ENCODE measurements at places on chromosomes 11 and 22. TPM values are rescaled to one million over a fixed set of nuclear protein-coding genes. Genes with fewer than 3 reads are reported as not detected.
A peak's percentile ranks its signal among the peaks of the same experiment; 100 is the strongest.

The ZNF280A gene
- not detected for polyA plus RNA-seq

GRCh38 chr22:45994491-45995404 is 17.8 kb upstream of the WNT7B start:
- peak; percentile 69 for DNase-seq

GRCh38 chr11:64844330-64845128 is at the start of gene CDC42BPG:
Gene CDC42BPG (minus strand): TSS chr11:64844653. CDS start chr11:64844569, 84 bp downstream.
- DNase-seq = peak; percentile 72

The CLDN5 gene
- polyA plus RNA-seq = not detected

The YAP1 gene
- 0.12 TPM for polyA plus RNA-seq

The KDM4F gene
- polyA plus RNA-seq = not detected

DNA sequence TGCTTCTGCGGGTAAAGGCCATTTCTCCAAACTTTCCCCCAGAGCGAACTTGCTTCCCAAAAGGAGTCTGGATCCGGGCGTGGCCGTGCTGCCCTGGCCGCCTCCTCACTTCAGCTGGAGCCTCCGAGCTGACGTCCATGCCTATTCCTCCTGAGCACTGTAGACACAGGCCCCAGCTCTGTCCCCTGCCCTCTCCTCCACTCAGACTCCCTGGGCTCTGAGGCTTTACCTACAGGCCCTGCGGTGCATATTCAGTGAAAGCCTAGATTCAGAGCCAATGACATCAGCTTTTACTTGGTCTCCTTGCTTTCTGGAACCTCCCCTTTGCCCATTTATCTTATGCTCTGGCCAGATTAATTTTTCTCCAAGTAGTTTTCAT is 9.7 kb downstream of the LRP5 start:
- DNase-seq = no peak

DNA sequence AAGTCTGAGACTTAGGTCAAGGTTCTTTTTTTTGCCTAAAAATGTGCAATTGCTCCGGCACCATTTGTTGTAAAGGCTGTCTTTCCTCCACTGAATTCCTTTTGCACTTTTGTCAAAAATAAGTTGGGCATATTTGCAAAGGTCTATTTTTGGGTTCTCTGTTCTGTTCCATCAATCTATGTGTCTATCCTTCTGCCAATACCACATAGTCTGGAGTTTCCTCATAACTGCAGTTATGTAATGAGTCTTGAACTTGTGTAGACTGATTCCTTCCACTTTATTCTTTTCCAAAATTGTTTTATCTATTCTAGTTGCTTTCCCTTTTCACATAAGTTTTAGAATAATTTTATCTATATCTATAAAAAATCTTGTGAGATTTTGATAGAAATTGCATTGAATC is 6.7 kb downstream of the KCNJ5 start:
- DNase-seq = no peak

GRCh38 chr22:28395920-28396753 is 283.5 kb downstream of the TTC28 start:
- DNase-seq = no peak

DNA sequence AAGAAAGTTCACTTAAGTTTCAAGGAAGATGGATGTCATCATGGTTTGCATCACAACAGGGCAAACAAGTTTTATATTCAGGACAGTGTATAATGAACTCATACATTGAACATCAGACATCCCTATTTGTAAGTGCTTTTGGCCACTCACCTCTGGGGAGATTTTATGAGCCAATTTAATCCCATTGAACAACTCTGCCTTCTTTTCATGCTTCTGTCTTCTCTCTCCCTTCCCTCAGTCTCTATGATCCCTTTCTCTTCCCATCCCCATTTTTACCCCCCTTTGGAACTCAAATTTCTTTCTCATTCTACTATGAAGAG is 234.3 kb upstream of the POU2AF2 start:
- DNase-seq = no peak

DNA sequence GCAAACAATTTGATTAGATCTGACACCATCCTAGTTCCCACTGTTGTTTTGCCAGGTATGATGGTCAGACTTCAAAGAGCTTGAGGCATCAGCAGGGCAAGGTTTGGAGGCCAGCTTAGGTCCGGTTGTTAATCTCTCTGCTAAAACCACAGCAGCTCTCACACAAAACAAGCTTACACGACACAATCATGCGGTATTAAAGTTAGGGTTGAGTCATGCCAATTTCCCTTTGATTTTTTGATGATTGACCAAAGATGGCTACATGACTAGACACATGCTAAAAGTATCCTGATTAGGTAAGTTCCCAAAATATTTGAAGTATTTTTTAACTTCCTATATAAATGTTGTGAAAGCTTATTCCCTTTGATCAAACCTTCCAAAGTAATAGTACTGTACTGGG is 145.9 kb downstream of the ELP4 start:
- no peak for DNase-seq

The E2F8 gene
- 0.16 TPM for polyA plus RNA-seq

DNA sequence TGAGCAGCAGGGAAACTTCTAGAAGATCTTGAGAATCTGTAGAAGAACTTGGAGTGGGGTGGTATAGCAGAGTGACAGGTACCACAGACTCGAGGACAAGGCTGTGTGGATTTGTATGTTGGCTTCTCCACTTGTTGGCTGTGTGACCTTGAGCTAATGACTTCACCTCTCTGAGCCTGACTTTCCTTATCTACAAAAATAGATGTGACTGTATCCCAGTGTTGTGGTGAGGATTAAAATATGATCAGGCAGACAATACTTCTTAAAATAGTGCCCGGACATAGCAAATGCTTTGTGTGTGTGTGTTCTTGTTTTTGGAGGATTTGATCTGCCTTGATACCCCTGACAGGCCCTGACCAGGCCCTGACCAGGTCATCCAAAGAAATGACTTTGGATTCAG is 40.8 kb downstream of the MYO18B start:
- no peak for DNase-seq

DNA sequence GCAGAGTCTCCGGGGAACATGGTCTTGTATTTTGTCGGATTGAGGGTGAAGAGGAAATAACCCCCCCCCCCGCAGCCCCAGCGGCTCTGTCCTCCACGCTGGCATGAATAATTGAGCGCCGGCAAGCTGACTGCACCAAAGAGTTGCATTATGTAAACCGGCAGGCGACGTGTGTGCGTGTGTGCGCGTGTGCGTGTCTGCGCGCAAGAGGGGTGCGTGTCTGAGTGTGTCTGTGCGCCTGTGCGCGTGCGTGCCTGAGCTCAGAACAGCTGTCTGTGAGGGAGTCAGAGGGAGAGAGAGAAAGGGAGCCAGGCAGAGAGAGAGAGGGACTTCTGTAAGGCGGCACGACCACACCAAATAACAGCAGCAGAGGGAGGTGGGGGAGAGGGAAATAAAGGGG is 94.4 kb downstream of the SCN3B start:
- DNase-seq = peak; percentile 5

The TMEM86A gene
- polyA plus RNA-seq = 0.54 TPM

- no peak for DNase-seq
Measured at GRCh38 chr22:43967069-43967468, 11.8 kb downstream of the SAMM50 start.

The AMBRA1 gene
- 13.6 TPM for polyA plus RNA-seq

GRCh38 chr11:117815262-117815803 is 9.2 kb downstream of the FXYD2 start:
- peak; percentile 53 for DNase-seq

DNA sequence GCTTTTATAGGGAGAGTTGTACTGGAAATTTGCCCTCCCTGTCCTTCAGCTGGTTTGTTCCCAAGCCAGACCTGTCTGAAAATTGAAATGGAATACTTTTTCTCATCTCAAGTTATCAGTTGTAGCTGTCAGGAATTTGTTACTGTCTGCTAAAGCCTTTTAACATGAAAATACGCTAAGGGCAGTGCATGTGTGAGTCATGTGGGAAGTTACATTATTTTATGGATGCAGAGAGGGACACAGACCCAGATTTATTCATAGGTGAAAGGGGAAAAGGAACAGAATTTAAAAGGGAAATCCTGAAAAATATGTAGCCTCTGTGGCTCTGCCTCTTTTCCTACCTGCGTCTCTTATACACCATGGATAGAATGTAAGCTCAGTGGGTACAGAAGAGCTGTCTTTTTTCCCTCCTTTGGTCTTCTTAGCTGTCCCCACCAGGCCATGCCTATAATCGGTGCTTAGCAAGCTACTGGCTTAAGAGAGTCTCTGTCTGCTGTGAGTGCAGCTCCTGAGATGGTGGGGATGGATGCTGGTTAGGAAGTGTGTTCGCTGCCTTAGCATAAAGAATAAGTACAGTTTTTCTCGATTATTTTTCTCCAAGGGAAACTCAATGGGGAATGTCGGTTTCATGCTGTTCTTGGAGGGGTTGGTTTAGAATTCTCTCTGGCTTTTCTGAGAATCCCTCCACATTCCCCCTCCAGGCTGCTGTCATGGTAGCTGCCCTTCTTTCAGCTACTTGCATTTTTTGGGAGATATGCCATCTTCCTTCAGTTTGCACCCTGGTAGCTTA is 166.8 kb downstream of the TEAD1 start:
- no peak for DNase-seq

DNA sequence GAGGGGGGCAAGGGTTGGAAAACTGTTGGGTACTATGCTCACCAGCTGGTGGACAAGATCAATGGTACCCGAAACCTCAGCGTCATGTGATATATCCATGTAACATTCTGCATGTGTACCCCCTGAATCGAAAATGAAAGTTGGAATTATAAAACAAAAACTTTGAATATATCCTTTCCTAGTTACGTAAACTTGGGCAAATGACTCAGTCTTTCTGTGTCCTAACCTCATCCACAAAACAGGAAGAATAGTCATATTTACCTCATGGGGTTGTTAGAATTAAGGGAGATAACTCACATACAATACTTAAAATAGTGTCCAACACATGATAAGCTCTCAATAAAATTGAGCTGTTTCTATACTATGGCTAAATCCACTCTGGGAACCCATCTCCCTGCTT is 620.1 kb upstream of the KIRREL3 start:
- no peak for DNase-seq

The ALKBH8 gene
- 8.3 TPM for polyA plus RNA-seq

The TNNI2 gene
- not detected for polyA plus RNA-seq

DNA sequence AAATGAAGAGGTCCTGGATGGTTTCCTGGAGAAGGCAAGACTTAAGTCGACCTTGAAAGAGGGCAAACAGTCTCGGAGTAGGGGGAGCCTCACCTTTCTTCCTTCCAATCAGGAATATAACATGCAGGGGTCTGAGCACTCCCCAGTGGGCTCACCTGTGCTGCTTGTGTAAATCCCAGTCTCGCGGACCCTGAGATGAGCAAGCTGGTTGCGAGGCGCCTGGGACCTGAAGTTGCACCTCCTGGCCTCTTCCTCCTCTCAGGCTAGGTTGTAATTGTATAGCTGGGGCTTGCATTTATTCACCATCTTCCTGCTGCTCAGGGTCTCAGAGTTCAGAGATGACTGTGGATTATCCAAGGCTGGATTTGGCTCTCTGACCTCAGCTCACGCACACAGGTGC is 7.5 kb upstream of the WBP2NL start:
- DNase-seq = no peak

GRCh38 chr22:27164781-27165503 is 507.6 kb downstream of the MIAT start:
- DNase-seq = no peak

The MAML2 gene
- polyA plus RNA-seq = 11.1 TPM

GRCh38 chr11:35549787-35550186 is 24.4 kb upstream of the PAMR1 start:
- no peak for DNase-seq

DNA sequence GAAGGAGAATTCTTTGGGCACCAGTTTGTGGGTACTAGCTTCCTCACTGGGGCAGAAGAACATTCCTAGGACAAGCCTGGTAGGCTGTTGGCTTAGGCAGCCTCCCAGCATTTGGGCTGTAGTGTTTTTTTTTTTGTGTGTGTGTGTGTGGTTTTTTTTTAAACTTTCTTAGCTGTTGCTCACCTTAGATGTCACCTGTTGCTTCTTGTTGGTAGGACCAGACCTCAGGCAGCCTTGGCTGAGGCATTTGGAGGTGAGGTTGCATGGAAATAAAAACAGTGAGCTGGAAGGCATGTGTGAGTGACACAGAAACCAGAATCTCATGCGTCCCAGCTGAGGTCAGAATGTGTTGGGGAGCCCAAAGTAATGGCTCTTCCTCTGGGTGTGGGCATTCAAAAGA is 21.3 kb downstream of the AMPD3 start:
- DNase-seq = no peak

- no peak for DNase-seq
Measured at GRCh38 chr11:128615612-128616011, 28.3 kb upstream of the ETS1 start.

DNA sequence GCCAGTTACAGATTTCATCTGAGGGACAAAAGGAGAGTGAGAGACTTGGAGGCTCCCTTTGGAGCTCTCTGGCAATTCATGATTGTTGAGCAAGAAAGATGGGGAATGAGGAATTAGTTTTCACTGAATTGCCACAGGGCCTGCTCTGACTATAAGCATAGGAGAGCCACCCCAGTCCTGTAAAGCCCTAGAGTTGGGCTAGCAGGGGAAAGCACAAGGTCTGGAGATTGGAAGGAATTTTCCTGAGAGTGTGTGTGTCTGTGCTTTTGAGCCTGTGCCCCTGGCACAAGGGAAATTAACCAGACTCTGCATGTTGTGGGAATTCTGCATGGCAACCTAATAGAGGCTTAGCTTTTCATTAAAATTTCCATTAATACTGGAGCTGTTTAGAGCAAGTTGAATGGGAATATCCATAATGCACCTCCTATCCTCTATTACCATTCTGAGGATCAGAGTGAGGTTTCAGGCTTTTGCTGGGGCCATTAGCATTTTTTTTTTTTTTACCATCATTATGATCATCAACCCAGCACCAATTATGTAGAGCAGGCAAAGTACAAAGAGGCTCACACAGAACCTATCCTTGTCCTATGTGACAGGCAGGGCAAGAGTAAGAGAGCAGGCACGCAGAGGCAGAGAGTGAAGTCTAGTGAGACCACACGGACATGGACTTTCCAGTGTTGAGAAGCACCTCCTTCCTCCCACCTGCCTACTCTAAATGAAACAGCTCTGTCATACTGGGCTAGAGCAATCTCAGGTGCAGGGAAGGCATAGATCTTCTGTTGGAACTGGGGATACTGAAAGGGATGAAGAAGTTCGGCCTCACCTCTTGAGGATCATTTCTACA is 308.5 kb downstream of the ST3GAL4 start:
- DNase-seq = no peak

The PVALB gene
- polyA plus RNA-seq = not detected

The KRTAP5-7 gene
- not detected for polyA plus RNA-seq

The MYOD1 gene
- polyA plus RNA-seq = not detected

The SLC5A1 gene
- polyA plus RNA-seq = not detected

DNA sequence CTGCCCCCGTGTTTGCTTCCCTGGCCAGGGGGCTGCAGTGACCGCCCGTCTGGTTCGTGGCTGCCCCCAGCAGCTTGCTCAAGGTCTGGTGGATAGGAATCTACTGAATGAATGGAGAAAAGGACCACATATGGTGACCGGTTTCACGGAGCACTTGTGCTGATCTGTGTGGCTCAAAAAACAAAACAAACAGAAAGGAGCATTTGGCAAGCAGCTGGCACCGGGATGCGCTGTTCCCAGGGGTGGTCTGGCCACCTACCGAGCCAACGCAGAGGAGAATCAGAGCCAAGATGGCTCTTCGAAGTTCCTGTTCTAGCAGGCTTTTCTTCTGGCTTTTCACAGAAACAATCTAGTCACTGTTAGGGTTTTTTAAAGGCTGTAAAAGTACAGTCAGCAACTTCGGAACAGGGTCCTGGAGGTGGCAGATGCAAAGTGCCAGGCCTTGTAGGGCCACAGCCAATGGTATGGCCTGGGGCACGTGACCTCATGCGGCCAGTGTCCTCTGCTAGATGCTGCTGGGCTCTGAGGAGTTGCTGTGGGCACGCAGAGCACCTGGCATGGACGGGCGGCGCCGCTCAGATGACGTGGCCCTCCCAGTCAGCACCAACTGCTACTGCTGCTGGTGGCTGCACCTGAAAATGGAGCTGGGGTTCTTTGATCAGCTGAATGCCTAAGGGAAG is 27.3 kb upstream of the PACSIN2 start:
- DNase-seq = no peak

- DNase-seq = no peak
Measured at GRCh38 chr22:42132457-42132856, 1.8 kb upstream of the CYP2D6 start.

The CRYAB gene
- not detected for polyA plus RNA-seq
